ENCODE measurements at places on chromosomes 1 and 21.

- DNase-seq: peak; percentile 32
Measured at GRCh38 chr1:233865902-233866301, 38.6 kb upstream of the SLC35F3 start.

GRCh38 chr21:26165331-26165730 lies 5.2 kb downstream of the APP start:
- no peak for DNase-seq

DNA sequence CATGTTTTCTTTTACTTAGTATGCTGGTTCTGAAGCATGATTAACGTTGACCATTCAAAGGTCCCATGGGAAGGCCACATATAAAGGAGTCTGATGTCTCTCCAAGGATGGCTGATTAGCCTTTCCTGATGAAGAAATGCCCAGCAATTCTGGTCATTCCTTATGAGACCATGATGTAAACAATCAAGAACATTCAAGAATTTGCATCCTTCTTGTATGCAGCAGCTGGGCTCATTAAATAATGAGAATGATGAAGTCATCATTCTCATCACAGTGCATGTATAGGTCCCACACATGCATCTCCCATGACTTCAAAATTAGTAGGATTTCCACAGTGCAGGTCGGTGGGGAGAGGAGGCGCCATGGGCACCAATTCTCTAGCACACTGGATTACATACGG lies 85.4 kb downstream of the APP start:
- DNase-seq: no peak

DNA sequence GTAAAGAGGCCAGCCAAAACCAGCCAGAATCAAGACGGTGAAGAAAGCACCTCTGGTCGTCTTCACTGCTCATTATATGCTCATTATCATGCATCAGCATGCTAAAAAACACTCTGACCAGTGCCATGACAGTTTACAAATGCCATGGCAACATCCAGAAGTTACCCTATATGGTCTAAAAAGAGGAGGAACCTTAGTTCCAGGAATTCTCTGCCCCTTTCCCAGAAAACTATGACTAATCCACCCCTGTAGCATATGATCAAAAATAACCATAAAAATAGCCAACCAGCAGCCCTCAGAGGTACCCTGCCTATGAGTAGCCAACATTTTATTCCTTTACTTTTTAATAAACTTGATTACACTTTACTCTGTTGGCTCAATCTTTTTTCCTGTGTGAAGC lies 34.2 kb upstream of the PBX1 start:
- DNase-seq: peak; percentile 60

GRCh38 chr1:84570436-84571149 lies 3.6 kb downstream of the CTBS start:
- DNase-seq: peak; percentile 13

DNA sequence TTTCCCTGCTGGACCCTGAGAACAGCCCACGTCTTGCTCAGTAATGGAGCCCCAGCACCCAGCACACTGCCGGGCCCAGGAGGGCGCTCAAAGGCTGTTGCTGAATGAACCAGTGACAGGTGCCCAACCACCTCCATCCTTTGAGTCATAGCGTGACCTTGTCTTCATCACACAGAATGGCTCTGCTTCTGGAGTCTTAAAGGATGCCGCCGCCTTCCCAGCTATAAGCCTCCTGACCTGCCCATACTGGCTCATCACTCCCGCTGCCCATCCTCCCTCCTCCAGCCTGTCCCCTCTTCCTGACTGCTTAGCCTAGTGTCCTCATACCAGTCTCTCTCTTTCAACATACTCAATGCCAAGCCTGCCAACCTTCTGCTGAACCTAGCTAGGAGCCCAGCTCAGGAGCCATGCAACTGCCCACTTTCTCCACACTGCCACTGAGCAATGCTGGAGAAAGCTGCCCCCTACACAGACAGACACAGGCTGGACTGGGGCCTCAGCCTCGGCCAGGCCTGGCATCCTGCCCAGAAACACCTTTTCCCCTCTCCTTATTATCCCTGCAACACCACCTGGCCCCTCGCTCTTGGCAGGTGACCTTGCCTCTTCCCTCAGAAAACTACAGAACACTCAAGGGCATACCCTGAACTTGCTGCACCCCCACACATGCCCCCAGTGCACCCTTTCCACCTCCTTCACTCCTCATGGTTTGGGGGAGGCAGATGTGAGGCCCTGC lies 14.1 kb downstream of the TTC39A start:
- DNase-seq: no peak

- DNase-seq: no peak
Measured at GRCh38 chr1:6658359-6659060, 33.8 kb downstream of the THAP3 start.

GRCh38 chr21:28455253-28455600 lies 537.5 kb downstream of the LTN1 start:
- peak; percentile 81 for DNase-seq

GRCh38 chr1:172556461-172556860 lies 23.5 kb downstream of the SUCO start:
- no peak for DNase-seq

DNA sequence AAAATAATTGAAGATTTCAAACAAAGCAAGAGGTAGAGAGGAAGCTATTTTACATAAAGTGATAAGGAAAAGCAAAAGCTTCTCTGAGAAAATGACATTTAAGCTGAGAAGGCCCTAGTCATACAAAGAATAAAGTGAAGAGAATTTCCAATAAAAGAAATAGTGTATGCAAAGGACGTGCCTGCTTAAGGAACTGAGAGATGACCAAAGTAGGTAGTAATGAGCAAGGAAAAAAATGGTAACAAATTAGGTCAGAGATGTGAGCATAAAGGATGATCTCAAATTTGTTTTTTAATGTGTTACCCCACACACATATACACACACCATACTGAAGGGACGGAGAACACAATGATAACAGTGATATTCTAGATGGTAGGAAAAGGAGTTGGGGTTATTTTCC lies 46.4 kb downstream of the NRIP1 start:
- no peak for DNase-seq

GRCh38 chr1:206005778-206006180 lies 2.6 kb upstream of the RAB7B start:
- no peak for DNase-seq

- no peak for DNase-seq
Measured at GRCh38 chr1:198500096-198500495, 40.4 kb downstream of the ATP6V1G3 start.

GRCh38 chr1:204571631-204572030 lies 55.4 kb downstream of the MDM4 start:
- no peak for DNase-seq

DNA sequence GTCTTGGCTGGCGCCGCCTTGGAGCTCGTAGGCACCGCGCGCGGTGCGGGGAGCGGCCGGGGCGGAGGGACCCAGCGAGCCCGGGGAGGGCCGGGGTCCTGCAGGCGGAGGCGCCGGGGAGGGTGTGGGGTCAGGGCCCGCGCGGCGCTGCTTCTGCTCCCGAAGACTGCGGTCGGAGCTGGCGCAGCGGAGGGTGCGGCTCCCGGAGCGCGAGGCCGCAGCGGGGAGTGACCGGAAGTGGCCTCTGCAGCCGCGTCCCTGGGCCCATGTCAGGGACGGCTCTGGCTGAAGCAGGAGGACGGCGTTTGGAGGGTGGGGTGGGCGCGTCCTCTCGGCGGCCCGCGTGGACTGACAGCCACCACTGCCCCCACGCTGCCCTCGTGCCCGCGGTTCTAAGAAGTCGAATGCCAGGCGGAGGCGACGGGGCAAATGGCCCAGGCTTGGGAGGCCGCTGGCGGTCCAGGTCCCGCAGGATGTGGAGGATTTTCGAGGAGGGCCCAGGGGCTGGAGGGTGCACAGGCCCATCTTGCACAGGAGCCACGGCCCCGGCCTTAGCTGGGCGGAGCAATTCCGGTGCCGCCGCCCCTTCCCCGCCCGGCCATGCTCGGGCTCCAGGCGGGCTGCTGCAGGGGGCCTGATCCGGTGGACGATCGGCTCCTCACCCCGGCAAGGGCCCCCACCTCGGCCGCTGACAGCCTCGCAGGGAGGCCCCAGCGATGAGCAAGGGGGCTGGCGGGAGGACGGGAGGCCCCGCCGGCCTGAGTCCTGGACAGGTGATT lies 7.7 kb upstream of the ZNF669 start:
- peak; percentile 28 for DNase-seq

DNA sequence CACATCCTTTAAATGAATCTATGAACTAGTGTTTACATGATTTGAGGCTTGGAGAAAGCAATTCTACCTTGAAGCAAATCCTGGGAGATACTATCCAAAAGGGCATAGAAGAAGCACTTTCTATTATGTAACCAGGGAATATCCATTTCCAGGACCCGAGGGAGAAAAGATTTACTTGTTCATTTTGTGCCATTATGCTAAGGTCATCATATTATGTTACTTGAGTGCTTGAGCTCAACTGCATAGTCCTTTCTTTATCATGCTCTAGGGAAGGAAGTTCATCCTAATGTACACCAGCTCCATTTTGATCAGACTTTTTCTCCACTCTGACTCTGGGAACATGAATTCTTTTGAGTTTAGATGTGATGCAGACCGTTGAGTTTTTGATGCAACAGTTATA lies 188.6 kb upstream of the SNX7 start:
- DNase-seq: no peak

GRCh38 chr1:198492872-198493271 lies 47.6 kb downstream of the ATP6V1G3 start:
- DNase-seq: peak; percentile 98

- DNase-seq: no peak
Measured at GRCh38 chr1:230286890-230287269, 139.3 kb downstream of the PGBD5 start.
